GM04503 (cell line): ENCODE measurements at places on chromosomes 16 and 17.
A peak's percentile ranks its signal among the peaks of the same experiment; 100 is the strongest.

DNA sequence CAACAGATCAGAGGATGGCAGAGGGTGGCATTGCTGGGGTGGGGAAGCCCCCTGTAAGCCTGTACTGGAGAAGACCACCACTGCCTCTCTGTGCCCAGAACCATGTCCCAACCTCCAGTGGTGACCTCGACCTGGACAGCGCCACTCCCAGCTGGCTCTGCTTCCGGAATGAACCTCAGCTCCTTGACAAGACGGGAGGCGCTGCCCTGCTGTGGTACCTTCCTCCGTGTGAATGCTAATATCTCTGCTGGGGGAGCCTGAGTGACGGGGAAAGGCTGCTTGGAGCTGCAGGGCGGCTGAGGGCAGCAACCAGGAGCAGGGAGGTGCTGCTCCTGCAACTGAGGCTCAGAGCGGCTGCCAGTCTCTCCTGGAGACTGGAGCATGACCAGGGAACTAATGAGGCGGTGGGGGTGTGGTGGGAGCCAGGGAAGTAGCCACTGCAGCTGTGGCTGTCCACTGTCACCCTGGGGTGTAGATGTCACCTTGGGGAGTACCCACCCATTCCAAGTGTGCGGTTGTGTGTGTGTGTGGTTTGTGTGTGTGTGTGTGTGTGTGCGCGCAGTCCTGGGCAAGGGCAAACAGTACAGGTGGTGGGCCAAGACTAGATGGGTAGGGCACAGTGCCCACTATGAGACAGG, 6.2 kb downstream of the PRCD start:
- no peak for DNase-seq

DNA sequence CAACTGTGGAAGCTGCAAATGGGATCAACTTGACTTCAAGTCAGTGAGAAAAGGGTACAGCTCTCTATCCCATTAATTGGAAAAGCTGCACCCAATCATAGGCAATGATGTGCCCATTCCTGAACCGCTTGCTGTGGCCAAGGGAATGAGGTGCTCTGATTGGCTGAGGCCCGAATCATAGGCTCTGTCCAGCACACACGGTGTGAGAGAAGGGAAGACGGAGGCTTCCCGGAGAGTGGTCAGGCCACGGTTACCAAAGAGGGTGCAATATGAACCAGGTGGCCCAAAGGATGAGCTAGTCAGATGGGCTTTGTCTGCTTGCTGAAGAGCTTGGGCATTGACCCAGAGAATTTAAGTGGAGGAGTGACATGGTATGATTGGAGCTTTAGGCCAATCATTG, 353.3 kb downstream of the CPPED1 start:
- no peak for DNase-seq

- DNase-seq = peak; percentile 42
These were observed 58.1 kb downstream of the MAP2K4 start for GRCh38 chr17:12078791-12079190.

GRCh38 chr16:88424587-88425235, 28.4 kb upstream of the ZFPM1 start:
- no peak for DNase-seq

GRCh38 chr16:71421911-71422310, 19.9 kb downstream of the TLE7 start:
- DNase-seq = no peak

- no peak for DNase-seq
These were observed 348.7 kb downstream of the CDH11 start for GRCh38 chr16:64773184-64773583.

- DNase-seq = no peak
These were observed 38.7 kb upstream of the DHX8 start for GRCh38 chr17:43445009-43445589.

DNA sequence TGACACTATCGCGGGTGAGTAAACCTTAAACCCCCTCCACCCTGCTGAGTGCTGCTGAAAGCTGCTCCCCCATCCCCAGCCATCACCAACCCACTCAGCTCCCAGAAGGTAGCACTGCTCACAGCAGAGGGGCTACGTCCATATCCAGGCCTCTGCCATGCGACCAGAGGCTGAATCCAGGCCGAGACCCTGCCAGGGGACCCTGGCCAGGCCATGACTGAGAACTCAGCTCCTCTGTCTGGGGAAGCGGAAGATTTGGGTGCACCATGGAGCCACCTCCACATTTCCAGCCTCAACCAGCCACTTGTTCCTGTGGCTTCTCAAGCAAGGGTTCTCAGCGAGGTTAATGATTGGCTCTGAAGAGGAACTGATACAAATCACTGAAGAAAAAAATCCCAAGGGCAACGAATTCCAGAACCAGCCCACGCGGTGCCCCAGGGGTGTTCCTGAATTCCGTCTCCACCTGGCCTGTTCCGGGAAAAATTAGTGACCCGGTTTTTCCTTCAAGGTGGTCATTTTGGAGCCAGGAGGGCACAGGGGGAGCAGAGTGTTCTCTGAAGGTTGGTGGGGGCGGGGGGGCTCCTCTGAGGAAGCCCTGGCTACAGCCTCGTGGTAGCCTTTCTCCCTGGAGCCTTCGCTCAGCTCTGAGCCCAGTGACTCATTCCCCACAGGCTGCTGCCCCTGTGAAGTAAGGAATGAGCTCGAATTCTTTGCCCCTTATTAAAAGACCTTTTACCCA, 9.3 kb upstream of the SLC16A5 start:
- no peak for DNase-seq

- no peak for DNase-seq
These were observed 225.1 kb upstream of the CA10 start for GRCh38 chr17:52383493-52384100.

GRCh38 chr17:80848449-80849102, 143.1 kb upstream of the CHMP6 start:
- no peak for DNase-seq
